ENCODE measurements at places on chromosomes 12 and 14.

DNA sequence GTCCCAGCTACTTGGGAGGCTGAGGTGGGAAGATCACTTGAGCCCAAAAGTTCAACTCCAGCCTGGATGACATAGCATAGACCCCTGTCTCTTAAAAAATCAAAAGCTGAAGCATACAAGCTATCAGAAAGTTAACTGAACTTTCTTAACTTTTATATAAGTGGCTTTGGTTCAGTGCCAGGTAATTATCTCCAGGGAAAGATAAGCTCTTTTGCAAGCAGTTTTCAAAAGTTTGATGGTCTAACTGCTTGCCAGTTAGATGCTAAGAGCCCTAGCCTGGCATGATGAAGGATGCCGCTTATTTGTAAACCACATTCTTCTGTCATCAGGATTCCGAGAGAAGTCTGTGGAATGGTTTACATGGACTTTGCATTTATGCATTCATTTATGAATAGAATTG is 409.1 kb downstream of the AEBP2 start:
- no peak for DNase-seq

DNA sequence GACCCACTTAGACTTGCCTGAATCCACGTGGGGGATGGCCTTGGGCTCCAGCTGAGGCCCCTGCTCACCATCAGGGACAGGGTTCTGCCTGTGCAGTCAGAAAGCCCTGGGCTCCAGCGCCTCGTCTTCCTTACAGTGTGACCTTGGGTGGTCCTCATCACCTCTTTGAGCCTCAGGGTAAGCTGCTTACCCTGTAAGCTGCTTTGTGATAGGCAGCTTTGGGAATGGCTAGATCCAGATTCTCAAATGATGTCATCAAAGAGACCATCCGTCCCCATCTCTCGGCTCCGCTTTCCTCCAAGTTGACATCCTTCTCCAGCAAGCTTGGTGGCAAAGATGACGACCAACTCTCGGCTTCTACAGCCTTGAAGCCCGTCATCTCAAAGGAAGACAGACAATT is 127.0 kb downstream of the ADCK1 start:
- DNase-seq, result no peak

DNA sequence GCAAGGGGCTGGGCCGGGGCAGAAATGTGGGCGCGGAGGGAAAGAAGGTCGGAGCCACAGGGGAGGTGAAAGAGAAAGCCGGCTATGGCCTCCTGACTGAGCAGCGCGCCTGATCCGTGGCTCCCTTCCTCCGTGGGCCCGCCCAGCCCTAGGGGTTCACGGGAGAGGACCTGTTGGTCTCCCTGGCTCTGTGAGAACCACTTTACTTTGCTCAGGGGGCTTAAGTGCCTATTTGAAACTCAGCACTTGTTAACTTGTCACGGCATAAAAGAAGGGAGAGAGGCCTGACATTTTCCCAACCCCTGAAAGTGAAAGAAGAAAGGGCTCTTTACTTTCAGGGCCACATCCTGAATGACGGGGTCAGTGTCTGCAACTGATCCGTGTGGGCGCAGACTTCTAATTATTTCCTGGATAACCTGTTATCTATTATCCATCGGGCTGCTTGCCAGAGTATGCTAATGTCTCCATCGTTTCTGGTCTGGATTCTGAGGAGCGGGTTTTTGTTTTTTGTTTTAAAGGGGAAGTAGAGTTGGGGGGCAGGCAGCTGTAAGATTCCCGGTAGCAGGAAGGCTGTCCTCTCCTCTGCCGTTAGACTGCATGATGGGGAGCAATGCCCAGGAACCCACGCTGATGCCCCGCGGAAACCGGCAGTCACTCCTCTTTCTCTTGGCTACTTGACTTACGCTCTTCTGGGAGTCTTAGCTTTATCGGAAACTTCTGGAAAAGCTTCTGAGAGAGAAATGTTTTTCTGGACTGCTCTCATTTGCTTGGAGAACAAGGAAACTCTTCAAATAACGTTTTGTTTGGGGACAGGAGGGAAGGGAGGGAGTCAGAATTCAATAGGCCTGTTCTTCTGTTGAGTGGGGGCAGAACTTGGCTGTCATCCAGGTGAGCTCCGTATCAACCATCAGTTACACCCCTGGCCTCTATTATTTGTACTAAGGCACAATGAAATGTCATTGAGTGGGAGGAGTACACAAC is 127.7 kb upstream of the MAX start:
- peak; percentile 58 for DNase-seq

- no peak for DNase-seq
Observed at GRCh38 chr14:68814539-68815297, 21.9 kb upstream of the ZFP36L1 start.

DNA sequence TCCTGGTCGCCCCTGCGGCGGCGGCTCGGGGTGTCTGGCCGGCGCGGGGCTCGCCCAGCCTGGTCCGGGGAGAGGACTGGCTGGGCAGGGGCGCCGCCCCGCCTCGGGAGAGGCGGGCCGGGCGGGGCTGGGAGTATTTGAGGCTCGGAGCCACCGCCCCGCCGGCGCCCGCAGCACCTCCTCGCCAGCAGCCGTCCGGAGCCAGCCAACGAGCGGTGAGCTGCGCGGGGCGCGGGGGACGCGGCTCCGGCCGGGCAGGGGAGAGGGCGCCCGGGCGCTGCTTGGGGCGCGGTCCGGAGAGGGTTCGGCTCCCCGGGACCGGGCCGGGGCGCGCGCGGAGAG is at the start of gene LGALS3:
Gene LGALS3 (plus strand): TSS at position 167 of the 342 bp plus-strand sequence. CDS start 8,122 bp downstream, outside the sequence.
- peak; percentile 88 for DNase-seq

- DNase-seq, result peak; percentile 81
Observed at GRCh38 chr12:53659011-53659551, 16.8 kb downstream of the ATP5MC2 start.

DNA sequence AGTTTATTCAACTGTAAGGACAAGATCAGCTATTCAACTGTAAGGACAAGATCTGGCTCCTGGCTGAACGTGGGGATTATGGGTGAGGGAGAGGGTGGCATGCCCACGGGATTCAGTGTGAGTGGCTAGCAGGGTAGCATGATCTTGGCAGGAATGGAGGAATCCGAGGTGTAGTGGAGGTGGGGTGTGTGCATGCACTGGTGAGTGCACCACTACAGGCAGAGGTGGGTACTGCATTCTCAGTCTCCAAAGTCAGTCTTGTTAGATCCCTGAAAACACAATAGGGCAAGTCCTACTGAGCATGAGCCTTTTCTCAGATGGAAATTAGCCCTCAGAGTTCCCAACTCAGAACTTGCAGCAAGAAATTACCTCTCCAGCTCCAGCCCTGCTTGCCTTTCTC is 32.2 kb upstream of the DCD start:
- DNase-seq, result peak; percentile 23

DNA sequence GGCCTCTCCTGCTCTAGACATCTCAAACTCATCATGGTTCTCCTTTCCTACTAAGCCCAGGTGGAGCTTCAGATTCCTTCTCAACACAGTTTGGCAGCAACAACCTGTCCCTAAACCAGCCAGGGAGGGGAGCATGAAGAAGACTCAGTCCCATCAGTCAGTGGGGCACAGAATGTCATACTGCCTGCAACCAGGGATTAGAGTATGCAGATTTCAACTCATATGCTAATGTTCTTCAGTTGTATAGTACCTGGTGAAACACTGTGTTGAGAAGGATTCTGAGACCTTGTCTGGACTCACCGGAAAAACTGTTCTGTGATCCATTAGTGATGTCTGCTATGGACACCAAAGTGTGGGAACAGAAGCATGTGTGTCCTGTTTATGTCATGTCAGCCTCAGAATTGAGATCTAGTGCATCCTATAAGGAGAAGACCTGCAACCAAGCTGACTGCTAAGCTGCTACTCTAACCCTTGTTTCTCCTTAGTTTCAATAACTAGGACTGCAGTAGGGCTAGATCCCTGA is 43.6 kb downstream of the TRPV4 start:
- no peak for DNase-seq

DNA sequence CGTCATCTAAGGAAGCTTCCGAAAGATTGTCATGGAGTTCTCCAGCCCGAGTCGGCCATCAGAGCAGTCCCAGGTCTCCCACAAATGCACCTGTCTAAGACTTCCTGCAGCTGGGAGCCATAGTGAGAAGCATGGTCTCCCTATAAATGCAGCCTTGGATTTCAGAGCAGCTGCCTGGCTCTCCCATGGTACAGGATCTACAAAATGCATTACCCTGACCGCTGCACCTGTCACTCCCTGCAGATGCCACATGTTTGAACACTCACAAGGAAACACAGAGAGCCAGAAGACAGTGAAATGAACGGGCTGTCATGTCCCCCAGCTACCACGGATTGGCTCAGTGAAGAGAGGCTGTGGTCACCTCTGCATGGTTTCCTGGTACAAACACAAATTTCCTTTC is 702.7 kb downstream of the MED13L start:
- DNase-seq, result no peak

DNA sequence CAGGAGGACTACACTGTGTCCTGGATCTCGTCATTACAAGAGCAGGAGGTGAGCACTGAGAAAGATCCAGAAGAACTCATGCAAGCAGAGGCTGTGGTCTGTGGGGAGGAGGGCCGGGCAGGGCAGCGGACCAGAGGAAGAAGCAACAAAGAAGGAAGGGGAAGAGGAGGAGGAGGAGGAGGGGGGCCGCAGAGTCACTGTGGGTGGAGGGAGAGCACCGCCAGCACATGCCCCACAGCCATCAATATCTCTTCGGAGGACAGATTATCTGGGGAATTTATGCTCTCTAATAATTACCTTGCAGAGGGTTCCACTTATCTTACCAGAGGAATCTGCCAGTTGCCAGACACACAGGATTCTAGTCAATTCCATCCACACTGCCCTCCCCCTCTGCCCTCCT is 105.6 kb downstream of the DPF3 start:
- DNase-seq, result no peak

DNA sequence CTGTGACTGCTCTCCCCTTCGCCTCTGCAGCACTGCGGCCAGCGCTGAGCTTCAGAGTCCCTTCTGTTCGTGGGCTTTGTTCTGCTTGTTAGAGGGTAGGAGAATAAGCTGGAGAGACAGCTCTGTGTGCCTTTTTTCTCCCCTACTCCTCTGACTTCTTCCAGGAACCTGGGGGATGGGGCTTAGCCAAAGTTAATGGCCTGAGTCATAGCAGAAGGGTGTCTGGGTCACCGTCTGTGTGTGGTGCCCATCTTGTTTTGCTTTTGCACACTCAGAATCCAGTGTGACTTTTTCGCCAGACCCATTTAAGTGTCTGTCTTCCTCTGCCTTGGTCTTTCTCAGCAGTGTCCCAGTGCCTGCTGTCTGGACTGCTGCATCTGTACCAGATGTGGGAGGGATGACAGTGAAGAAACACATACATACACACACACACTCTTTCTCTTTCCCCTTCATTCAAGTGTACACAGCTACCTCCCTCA is 3.0 kb downstream of the KIF5A start:
- DNase-seq, result no peak

DNA sequence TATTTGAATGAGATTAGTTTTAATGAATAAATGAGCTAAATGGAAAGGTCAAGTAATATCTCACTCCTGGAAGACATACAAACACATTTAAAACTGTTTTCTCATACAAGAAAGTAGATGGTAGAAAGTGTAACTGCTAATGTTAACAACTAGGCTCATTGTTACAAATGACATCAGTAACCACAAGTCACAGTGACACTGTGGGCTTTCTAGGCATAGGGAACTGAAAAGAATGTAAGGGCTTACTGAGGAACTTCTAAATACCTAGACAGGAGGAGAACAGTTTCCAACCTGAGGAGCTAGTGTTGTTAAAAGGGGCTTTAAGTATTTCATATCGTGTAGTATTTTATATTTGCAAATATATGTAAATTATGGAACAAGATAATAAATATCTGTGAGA is 17.5 kb upstream of the ERGIC2 start:
- no peak for DNase-seq

DNA sequence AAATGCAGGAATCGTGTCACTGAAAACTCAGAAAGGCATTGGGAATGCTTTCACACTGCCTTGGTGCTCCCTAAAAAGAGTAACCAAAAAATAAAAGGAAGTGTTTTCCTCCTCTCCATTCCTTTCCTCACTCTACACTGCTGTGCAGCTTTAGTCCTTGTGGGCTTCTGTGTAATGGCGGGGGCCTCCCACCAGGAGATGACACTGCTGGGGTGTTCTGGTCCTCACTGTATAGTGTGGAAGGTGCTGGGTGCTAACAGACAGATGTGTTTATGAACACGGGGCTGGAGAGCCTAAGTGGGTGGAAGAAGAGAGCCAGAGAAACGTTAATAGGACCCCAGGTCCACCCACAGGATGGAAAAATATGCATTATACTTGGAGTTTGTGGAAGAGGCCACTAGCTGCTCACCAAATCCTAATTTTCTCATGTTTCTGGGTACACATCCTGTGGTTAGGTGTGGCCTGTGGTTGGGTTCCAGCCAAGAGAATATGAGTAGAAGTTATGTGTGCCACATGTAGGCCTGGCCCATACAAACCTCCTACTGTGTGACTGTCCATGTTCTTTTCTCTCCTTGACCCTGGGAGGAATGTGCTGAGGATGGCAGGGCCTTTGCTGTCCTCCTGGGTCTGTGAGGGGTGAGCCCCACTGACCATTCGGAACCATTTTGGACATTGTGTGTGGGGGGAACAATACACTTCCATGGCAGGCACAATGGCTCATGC is 14.0 kb upstream of the C1S start:
- DNase-seq, result no peak

DNA sequence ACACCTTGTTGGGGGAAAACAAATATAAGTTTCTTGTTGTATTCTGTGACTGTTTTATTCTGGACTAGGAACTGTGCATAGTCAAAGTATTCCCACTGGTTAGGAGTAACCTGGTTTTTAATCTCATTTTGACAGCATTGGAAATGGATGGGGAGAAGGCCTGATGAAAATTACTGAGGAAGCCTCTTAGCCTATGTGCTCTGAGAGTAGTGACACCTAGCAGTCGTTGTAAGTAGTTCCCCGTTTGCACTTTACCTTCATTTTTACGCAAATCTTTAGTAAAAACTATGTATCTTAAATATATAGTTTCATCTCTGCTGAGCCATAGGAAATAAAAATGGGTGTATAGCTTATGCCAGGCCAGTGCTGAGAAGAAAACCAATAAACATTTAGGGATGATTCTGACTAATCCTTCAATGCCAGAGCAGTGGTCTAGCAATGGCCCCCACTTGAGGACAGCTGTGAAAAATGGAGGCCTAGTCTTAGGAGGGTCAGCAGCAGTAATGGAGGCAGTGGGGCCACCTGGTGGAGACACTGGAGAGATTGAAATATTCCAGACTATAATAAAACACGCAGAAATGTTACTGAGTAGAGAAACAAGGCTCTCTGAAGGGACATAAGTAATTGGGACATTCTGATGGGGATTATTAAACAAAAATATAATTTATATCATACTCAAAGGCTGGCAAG is 133.2 kb upstream of the NOVA1 start:
- peak; percentile 17 for DNase-seq

DNA sequence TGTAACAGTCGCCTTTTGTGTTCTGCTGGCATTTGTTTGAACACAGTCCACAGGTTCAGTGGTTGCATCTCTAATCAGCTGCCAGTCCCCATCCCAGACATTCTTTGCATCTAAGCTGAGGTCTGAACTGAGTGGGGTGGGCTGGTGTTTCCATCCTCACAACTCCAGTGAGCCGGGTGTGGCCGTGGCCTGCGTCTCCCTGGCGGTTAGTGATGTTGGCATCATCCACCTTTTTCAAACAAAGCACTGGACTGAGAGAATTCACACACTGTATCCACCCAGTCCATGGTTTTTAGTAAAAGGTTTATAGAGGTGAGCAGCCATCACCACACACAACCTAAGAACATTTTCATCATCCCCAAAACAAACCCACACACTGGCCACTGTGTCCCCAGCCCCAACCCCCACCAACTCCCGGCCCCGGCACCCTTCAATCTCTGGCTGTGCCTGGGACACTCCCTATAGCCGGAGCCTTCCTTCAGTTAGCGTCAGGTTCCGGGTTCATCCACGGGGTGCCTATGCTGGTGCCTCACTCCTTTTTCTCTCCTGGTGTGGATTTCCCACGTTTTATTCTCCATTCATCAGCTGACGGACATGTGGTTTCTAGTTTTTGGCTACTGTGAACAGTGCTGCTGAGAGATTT is 6.5 kb downstream of the DDX51 start:
- no peak for DNase-seq
